ENCODE measurements at places on chromosomes 11 and 22.

DNA sequence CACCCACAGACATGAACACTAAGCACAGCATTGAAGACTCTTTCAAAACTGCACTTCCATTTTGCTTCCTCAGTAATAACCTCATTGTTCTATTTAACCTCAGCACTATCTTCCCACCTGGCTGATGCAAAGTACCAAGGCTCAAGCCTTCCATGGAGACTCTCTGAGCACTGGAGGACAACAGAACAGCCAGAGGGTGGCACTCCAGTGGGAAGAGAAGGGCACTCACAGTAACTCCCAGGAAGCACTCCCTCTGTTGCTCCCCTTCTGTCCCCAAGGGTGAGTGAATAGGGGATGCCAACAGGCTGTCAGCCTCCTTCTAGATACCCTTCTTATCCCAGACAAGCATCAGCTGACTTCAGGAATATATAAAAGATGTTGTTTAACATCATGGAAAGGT lies 3.5 kb downstream of the ME3 start:
- H3K27me3 ChIP-seq: no peaks in the 10 kb centered on the region
- no peak overlapping the region for H3K4me3 ChIP-seq
- DNase-seq: no peak
- peaks cover 6% of the 10 kb centered on the region for H3K36me3 ChIP-seq
- peaks cover 19% of the 10 kb centered on the region for H3K4me1 ChIP-seq

DNA sequence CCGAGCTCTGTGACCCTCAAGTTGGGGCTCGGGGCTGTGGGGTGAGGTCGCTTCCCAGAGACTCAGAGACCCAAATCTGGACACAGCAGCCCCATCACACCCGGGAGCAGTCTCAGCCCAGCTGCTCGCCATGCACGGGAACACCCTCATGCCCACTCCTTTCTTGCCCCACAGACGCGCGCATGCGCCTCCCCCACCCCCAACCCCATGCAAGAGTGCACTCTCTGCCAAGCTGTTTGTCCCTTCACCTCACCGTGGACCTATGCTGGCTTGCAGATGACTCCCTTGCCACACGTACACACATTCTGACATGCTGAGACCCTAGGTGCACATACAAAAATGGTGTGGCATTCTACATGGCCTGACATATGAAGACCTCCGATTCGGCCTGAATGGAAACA lies 478 bp upstream of the CD248 start:
- H3K36me3 ChIP-seq: no peaks in the 10 kb centered on the region
- DNase-seq: peak; percentile 36
- no peak overlapping the region for H3K27ac ChIP-seq
- H3K4me1 ChIP-seq: peaks cover 41% of the 10 kb centered on the region
- no peak overlapping the region for H3K4me3 ChIP-seq

DNA sequence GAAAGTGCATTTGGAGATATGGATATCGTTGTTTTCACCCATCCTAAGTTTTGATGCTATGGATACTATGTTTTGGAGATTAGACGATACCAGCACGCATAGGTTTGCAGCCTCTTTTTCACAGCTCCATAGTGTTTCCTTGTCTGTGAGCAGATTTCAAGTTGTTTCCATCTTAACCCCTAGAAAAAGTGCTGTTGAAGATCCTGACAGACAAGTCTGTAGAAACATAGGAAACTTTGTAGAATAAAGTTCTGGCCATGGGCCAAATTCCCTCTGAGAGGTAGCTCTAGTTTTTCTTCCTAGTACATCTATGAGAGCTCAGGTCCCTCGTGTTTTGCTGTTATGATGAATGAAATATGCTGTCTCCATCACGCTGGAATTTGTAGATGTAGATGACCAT lies 32.4 kb downstream of the ST3GAL4 start:
- no peak overlapping the region for H3K4me3 ChIP-seq
- no peaks in the 10 kb centered on the region for H3K36me3 ChIP-seq
- peaks cover 90% of the 10 kb centered on the region for H3K4me1 ChIP-seq
- peak overlapping the region; percentile 48 for H3K27ac ChIP-seq

- no peaks in the 10 kb centered on the region for H3K36me3 ChIP-seq
- peaks cover 25% of the 10 kb centered on the region for H3K27me3 ChIP-seq
- no peak overlapping the region for H3K4me3 ChIP-seq
- H3K27ac ChIP-seq: no peak overlapping the region
Observed at GRCh38 chr22:30244066-30244465, 2.5 kb downstream of the LIF start.

GRCh38 chr11:104055596-104055995 lies 19.2 kb downstream of the DDI1 start:
- no peak for DNase-seq
- no peaks in the 10 kb centered on the region for H3K27me3 ChIP-seq
- H3K4me3 ChIP-seq: no peak overlapping the region
- no peaks in the 10 kb centered on the region for H3K4me1 ChIP-seq

GRCh38 chr11:44611687-44612434 lies 46.4 kb downstream of the CD82 start:
- peak overlapping the region; percentile 52 for H3K27ac ChIP-seq
- peaks cover 44% of the 10 kb centered on the region for H3K4me1 ChIP-seq
- DNase-seq: peak; percentile 96
- no peak overlapping the region for H3K4me3 ChIP-seq

GRCh38 chr22:30416403-30416802 lies 9.2 kb upstream of the MTFP1 start:
- H3K4me3 ChIP-seq: no peak overlapping the region
- H3K27me3 ChIP-seq: no peaks in the 10 kb centered on the region
- H3K4me1 ChIP-seq: no peaks in the 10 kb centered on the region
- H3K36me3 ChIP-seq: peaks cover 2% of the 10 kb centered on the region
- H3K27ac ChIP-seq: no peak overlapping the region

- no peak for DNase-seq
- no peaks in the 10 kb centered on the region for H3K4me1 ChIP-seq
- H3K36me3 ChIP-seq: no peaks in the 10 kb centered on the region
- no peaks in the 10 kb centered on the region for H3K27me3 ChIP-seq
Observed at GRCh38 chr11:27250867-27251665, 111.9 kb downstream of the CCDC34 start.

- DNase-seq: no peak
- H3K27me3 ChIP-seq: peaks cover 2% of the 10 kb centered on the region
- H3K36me3 ChIP-seq: no peaks in the 10 kb centered on the region
- no peak overlapping the region for H3K4me3 ChIP-seq
- no peak overlapping the region for H3K27ac ChIP-seq
Observed at GRCh38 chr22:44516841-44517240, 18.8 kb upstream of the RTL6 start.

GRCh38 chr22:43234264-43234988 lies 47.5 kb upstream of the TTLL12 start:
- DNase-seq: no peak
- H3K4me1 ChIP-seq: peaks cover 32% of the 10 kb centered on the region
- no peak overlapping the region for H3K27ac ChIP-seq

All from common myeloid progenitor, CD34-positive (primary cell).